ENCODE measurements at places on chromosomes 2 and 18.

- DNase-seq = no peak
Measured at GRCh38 chr2:54610700-54611099, 112.8 kb upstream of the EML6 start.

DNA sequence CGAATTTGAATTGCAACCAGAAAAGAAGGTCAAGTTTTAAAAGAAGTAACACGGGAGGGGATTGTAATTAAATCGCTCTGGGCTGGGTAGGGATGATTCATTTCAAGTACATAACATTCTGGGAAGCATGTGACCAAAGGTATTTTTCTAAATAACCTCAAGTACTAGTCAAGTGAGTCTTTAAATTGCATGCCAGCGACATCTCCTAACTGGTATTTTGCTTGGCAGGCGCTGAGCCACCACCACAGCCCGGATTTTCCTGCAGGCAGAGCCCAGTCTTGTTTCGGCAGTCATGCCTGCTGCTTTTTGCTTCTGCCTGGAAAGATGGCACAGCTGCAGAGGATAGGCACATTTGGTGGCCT lies 33.7 kb upstream of the NPAS2 start:
- no peak for DNase-seq

DNA sequence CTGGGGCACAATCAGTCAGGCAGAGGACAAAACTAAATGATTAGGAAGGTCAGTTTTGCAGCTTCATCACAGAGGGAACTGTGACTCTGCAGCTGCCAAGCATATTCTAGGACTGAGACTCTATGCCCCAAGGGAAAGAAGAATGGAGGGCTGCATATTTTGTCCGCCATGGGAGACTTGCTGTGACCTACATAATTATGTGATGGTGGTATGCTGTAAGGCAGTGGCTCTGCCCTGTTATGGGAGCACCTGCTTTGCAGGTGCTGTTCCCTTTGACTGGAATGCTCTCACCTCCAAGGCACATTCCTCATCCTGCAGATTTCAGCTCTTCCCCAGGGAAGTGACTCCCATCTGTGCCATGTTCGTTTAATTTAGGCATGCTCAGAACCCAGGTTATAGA lies 261.9 kb upstream of the EPHA4 start:
- no peak for DNase-seq

DNA sequence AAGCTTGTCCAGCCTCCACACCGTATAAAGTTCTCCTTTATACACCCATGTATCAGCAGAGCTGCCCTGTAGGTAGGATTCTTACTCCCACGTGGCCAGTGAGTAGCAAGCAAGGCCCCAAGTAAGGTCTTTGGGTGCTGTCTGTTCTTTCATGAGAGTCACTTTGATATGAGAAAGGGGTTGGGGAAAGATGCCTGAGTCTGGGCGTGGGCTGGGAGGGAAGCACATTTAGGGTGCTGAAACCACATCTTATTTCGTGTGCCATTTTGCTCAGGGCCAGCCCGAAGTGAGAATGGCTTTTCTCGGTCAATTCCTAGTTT lies 436 bp upstream of the ITPRIPL1 start:
- peak; percentile 65 for DNase-seq

DNA sequence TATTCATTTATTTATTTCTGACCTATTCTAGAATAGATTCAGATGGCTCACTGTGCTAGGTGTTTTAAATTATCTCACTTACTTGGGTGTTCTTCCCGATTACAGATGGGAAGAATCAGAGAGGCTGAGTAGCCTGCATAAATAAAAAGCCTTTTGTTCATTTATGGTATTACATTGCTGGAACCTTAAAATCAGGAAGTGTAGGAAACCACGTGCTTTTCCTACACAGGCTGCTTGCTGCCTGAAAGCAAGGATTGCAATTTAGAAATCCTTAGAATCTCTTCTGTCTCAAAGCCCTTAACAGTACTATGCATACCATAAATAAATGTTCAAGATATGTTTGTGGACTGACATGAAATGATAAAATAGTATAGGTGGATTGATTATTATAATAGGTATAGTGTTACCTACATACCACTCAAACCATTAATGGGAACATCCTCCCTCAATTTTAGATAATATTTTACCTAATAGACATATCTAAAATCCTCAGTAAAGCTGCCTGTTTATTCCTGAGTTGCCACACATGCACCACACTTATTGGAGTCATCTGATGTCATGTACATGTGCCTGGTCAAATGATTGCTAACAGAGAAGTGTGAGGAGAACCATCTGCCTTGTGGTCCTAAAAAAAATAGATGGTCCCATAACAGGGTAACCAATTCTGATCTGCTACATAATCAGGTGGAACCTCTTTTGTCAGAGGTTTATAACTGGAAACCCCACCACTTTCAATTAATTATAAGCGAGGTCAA lies 73.5 kb upstream of the C2orf15 start:
- DNase-seq = no peak

- DNase-seq = no peak
Measured at GRCh38 chr2:27729614-27730013, 41.9 kb upstream of the MRPL33 start.

GRCh38 chr2:88081924-88082608 lies 14.4 kb downstream of the SMYD1 start:
- DNase-seq = no peak

GRCh38 chr2:80117401-80117800 lies 187.2 kb downstream of the LRRTM1 start:
- DNase-seq = no peak

DNA sequence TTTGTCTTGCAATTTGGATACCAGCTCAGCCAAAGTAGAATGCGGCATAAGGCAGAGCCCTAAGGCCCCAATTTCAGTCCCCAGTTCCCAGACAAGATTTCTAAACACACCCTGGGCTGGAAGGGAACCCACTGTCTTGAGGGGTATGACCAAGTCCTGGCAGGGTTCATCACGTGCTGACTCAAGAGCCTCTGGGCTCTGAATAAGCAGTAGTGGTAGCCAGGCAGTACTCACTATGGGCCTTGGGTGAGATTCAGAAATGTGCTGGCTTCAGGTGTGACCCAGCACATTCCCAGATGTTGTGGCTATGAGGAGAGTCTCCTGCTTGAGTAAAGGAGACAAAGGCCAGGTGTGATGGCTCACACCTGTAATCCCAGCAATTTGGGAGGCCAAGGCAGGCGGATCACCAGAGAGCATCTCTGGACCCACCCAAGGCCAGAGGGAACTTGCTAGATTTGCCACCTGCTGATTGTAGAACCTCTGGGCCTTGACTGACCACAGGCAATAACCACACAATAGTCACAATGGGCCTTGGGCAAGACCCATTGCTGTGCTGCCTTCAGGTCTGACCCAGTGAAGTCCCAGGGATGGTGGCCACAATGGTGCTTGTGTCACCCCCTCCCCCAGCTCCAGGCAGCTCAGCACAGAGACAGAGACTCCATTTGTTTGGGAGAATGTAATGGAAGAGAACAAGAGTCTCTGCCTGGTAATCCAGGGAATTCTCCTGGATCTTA lies 74.9 kb downstream of the ATL2 start:
- DNase-seq = peak; percentile 32

DNA sequence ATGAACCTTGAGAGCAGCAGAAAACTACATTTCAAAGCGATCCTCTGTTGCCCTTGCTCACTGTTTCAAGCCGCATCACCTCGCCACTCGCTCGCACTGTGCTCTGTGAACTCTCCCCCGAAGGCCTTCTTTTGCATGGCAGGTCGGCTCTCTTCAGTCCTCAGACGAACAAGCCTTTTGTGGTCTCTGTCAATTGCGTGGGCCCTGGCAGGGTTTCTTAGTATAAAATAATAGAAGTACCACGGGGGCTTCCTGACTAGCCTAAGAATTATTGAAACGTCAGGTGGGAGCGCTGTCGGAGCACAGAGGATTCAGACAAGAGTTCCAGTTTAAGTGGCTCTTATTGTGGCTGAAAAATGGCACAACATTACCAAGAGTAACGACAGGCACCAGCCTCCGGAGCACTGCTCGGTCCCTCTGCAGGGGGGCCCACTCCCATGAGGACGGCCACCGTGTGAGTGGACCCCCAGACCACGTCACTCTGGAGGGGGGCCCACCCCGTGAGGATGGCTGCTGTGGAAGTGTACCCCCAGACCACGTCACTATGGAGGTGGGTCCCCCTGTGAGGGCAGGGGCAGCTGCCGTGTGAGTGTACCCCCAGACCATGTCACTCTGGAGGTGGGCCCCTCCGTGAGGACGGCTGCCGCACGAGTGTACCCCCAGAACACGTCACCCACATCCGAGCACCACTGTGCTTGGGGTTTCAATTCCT lies 237.7 kb downstream of the HDAC4 start:
- DNase-seq = no peak

DNA sequence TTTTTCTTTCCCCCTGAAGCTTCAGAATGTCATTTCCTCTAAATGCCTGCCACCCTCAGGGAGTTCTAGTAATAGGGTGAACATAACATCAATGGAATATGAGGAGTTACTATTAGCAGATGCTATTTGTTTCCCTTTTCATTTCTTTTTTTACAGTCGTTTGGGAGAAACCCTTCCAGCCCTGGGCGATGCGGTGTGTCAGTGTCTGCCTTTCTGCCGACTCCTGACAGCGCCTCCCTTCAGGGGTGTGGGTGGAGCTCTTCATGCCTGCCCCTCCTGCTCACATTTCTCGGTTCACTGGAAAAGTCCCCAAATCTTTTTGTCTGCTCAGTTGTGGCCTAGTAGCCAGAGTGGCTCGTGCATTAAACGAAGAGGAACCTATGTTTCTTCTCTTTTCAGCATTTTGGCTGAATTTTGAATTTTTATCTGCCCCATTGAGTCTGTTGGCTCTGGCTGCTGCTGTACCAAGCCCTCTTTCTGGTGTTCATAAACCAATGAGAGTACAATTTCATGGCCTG lies 72.3 kb downstream of the FMNL2 start:
- peak; percentile 24 for DNase-seq

Data from activated T-cell treated with anti-CD3 and anti-CD28 coated beads, Interleukin-2, amount 50 U/mL, for 48 hours (primary cell).